ENCODE measurements at places on chromosomes 16 and 17.

DNA sequence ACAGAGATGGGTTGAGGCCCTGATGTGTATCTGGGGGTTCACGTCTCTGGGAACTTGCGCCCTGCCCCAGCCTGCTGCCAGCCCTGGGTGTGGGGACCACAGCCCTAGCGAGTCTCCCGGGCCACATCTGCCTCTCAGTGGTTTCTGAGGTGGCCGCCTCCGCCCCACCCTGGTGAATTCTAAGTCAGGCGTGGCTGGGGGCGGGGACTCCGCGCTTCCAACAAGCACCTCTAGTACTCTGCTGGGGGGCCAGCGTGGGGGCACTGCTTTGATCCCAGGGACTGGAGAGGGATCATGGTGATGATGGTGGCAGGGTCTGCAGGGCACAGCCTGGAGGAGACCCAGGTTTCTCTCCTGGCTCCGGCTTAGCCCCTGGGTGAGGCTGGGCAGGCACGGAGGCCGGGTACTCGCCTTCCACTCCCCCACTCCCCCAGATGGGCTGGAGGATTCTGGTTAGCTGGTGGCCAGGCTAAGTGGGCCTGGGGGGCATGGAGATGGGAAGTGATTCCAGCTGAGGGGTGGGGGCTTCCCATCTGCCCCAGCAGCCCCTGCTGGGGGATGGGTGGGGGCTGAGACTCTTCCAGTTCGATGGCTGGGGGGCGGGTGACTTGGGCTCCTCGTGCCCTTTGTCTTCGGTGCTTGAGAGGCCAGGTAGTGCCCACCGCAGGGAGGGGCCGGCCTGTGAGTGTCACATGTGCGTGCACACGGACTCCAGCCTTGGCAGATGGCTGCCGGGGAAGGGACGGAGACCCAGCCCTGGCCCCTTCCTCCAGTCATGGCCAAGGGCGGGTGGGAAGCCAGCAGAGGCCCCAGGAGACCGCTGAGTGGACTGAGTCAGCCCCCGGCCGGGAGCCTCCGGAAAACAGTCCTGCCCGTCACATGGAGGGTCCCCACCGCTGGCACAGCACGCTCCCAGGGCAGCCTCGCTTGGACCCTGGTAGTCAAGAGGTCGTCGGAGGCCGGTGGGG is 3.9 kb downstream of the GLIS2 start:
- DNase-seq: no peak

DNA sequence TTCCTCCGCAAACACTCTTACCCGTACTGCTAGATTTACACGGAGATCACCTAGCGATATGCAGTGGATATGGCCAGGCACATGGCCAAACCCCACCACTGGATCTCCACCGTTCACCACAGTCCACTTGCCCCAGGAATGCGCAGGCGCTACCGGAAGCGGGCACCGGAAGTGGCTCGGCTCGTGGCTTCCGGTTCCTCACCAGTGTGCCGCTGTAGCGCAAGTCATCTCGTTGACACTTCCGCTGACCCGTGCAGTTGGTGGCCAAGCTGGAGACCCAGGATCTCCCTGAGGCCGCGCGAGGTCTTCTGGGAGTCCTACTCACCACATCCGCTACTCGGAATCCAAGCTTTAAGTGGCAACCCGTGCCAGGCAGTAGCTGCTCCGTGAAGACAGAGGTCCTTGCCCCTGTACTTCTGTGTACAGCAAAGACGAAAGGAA is 11.5 kb downstream of the ZNF597 start:
- DNase-seq: peak; percentile 37

DNA sequence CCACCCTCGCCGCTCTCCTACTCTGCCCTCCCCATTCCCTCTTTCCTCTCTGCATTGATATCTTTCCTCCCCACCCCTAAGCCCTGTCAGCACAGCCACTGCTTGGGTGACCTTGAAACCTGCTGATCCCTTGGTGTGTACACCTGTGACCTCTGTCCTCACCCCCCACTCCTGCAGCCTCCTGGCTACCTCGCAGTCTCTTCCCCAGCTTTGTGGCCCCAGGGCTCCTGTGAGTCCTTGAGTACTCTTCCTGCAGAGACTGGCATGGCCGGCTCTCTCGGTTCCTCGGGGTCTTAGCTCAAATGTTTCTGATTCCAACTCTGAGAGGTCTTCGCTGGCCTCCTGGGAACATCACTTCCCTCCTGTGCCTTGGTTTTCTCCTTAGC is 31.7 kb downstream of the ADCY7 start:
- no peak for DNase-seq

GRCh38 chr16:68493412-68494070 is 45.2 kb upstream of the SMPD3 start:
- DNase-seq: no peak

DNA sequence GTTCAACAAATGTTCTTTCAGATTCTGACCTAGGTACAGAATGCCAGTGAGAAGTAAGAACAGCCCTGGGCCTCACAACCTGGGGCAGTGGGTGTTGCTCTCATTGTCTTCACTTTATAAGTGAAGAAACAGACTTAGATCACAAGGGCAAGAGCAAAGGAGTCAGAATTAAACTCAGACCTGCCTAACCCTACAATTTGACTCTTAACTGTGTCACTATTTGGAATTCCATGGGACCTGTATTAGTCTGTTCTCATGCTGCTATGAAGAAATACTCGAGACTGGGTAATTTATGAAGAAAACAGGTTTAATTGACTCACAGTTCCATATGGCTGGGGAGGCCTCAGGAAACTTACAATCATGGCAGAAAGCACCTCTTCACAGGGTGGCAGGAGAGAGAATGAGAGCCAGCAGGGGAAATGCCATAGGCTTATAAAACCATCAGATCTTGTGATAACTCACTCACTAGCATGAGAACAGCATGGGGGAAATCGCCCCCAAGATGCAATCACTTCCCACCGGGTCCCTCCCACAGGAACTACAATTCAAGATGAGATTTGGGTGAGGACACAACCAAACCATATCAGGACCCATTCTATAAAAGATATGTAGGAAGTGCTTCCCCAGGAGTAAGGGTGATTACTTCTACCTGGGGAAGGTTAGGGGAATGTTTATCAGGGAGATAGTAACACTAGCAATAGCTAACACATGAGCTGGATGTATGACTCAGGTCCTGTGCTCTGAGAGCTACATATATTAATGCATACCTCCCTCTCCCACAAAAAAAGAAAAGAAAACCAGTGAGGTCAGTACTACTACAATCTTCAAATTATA is 270.1 kb downstream of the SOX9 start:
- no peak for DNase-seq

- no peak for DNase-seq
Observed at GRCh38 chr17:76914937-76915336, 46.7 kb downstream of the MGAT5B start.

DNA sequence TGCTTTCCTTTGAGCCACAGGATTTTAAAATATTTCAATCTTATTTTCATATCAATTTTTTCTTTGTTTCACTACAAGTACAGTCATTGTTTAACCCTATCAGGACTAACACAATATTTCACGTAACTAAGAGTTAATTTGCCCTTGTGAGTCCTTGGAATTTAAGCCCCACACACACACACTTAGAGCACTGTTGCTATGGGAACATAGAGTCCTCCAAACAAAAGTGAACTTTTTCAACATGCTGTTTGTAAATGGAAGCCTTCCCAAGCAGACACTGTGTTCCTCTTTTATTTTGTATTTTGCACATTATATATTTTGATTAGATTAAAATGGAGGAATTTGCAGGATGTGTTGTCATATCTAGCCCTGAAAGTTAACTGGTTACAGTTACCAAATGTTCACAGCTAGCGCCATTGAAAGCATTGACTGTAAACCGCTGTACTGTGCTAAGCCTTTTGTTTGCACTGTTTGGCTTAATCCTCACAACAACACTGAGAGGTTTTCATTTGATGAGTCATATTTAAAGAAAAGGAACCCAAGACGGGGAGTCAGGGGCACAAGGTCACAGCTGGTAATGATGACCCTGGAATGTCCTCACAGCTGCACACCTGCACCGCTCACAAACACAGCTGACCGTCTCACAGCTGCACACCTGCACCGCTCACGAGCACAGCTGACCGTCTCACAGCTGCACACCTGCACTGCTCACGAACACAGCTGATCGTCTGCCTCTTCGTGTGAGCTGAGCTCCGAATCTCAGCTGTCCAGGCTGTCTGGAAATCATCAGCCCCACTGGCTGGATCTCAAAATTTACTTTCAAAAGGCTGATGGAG is 6.3 kb downstream of the HSBP1 start:
- DNase-seq: no peak

DNA sequence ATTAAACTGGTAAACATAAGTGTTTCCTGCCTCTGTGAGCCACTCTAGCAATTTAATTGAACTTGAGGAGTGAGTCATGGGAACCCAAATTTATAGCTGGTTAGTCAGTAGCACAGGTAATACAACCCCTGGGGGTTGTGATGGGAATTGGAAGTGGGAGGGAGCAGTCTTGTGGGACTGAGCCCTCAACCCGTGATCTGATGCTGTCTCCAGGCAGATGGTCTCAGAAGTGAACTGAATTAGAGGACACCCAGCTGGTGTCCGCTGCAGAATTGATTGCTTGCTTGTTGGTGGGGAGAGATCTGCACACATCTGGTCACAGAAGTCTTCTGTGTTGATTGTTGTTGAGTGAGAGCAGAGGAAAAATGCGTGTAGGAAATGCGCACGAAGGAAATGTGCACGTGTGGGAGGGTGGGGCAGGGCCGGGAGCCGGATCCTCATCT is 7.7 kb upstream of the ST6GALNAC2 start:
- no peak for DNase-seq

DNA sequence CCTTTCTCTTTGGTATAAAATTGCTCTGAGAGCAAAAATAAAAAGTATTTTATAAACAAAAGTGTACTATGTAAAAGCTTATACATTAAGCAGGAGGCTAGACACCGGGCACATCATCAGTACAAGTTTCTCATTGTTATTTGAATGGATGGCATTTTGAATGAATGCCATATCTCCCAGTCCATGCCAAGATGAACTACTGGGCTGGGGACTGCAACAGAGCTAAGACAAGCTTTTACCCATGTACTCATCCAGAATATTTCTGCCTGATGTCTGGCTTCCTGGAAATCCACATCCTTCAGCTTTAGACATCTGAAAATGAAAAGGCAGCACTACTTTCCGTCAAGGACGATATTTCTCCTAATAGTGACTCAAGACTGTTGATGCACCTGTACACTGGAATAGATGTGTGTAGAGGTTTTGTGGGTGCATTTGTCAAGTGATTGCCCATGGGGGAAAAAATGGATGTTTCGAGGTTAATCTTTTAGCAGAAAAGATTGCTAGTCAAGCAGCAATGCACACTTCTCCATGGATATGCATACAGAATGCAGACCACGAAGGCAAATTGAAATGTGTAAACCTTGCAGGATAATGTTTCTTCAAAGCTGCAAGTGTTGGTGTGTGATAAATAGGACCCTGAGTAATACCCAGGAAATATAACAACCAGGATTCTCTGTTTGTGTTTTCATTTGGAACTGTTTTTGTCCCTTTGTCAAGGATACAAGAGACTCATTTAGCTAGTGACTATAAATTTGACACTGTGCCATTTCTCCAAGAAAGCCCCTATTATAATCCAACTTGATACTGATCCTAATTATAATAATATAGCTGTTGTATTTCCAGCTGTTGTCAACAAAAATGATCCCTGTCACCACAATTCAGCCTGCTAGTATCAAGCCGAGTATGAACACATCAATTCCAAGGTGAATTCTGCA is 173.8 kb downstream of the CDH8 start:
- no peak for DNase-seq

- no peak for DNase-seq
Observed at GRCh38 chr16:56370185-56370874, 55.0 kb downstream of the AMFR start.

DNA sequence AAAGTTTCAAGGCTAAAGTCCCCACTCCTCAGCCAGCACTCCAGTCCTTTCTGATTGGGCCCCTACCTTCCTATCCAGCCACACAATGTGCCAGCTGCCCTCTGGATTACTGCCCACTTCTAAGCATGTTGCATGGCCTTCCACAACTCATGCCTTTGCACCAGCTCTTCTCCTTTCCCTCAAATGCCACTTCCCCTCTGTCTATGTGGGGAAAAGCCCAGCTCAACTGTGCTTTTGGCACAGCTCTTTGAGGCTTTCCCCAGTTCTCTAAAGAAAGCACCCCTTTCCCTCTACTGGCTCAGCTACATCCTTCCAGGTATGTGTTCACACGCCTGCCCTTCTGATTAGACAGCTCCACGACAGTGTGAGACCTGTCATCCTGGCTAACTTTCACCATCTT is 18.5 kb downstream of the GTF3C1 start:
- DNase-seq: no peak

- no peak for DNase-seq
Observed at GRCh38 chr17:34570506-34570905, 8.9 kb upstream of the TMEM132E start.

- DNase-seq: no peak
Observed at GRCh38 chr16:30903596-30903995, 7.2 kb downstream of the CTF1 start.

DNA sequence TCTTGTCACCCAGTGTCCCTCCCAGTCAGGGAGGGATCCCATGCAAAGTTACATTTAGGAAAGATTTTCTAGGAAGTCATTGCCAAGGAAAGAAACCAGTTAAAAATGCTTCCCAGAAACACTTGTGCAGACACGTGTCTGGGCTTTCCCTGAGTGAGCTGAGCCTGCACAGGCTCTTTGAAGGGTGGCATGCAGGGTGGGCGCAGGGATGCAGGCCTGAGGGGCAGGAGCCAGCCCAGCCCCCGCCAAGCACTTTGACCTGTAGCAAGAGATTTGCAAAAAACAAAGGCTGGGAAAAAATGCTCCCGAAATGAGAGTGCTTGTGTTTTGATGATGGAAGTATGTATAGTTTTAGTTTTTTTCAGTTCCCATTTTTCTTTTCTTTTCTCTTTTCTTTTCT is 52.4 kb downstream of the B9D1 start:
- no peak for DNase-seq

DNA sequence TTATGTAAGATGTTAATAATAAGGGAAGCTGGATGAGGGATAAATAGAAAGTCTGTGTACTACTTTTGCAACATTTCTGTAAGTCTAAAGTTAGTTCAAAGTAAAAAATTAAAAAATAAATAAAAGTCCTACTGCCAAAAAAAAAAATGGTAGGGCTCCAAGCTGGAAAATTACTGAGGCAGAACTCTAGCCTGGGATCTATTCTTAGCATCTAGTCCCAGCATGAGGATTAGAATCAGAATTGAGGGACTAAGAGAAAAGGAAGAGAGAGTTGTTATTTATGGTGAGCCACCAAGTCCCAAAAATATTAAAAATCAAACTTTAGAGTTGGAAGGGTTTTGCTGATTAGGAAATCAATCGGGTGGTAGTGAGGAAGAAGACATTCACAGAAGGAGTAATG is 110.3 kb downstream of the CYB561 start:
- no peak for DNase-seq
